ENCODE measurements at places on chromosomes 2 and 18.

DNA sequence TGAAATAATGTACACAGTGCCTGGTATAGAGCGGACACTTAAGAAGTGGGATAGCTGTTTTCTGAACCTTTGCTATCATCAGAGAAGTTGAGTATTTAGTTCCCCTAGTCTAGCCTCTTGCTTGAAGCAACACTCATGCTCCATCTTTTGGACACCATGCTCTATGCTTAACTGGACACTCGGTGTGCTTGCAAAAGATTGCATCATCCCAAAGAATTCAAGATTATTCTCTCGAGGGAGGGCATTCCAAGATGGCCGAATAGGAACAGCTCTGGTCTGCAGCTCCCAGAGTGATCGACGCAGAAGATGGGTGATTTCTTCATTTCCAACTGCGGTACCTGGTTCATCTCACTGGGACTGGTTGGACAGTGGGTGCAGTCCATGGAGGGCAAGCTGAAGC, 143.9 kb upstream of the FSHR start:
- no peak for DNase-seq

DNA sequence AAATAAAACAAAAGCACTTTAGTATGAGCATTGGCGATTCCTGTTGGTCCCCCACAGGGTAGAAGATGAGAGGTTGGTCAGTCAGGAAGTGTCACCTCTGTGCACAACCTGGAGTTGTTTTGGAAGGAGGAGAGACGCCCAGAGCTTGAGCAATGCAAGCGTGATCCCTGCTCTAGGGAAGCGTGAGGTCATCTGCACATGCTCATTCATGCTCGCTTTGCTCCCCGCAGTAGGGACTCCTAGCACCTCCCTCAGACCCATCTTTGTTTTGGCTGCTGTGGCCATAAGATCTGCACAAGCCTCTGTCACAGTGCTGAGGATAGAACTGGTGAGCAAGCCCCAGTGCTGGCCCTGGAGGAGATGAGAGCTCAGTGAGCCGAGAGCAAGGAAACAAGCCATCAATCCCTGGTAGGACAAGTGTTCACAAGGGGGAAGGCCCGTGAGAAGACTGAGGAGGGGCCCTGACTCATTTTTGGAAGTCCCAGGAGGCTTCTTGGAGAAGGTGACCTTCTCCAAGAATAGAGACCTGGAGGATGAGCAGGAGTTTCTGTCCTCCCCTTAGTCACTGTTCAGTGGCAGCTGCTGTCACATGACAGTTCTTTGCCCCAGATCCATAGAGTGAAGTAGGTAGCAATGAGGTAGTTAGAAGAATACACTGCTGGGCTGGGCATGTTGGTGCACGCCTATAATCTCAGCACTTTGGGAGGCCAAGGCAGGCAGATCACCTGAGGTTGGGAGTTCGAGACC, 13.3 kb upstream of the ATP8B1 start:
- no peak for DNase-seq

DNA sequence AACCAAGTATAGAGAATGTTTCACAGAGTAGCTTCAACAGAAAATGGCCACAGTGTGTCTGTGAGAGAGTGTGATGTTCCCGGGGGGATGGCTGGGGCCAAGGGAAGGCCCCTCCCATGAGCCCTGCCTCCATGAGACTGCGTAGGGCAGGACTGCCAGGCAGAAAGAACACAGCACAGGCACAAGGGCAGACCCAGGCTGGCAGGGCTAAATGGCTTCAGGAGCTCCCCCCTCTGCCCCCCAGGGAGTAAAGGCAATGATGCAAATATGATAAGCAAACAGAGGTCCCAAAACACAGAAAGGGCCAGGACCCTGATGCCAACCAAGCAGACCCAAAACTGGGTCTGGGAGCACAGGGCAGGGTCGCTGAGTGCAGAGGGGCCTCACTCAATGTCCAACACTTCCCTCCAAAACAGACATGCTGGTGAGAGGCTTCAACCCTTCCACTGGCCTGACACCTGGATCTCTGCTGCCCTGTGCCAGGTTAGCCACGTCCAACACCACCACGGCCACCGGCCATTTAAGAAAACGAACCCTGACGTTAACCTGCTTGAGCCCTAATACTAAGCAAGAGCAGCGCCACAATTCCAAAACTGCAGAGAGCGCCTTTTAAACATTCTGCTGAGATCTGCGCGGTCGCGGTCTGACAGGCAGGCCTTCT, 90.3 kb downstream of the HDAC4 start:
- DNase-seq: no peak

DNA sequence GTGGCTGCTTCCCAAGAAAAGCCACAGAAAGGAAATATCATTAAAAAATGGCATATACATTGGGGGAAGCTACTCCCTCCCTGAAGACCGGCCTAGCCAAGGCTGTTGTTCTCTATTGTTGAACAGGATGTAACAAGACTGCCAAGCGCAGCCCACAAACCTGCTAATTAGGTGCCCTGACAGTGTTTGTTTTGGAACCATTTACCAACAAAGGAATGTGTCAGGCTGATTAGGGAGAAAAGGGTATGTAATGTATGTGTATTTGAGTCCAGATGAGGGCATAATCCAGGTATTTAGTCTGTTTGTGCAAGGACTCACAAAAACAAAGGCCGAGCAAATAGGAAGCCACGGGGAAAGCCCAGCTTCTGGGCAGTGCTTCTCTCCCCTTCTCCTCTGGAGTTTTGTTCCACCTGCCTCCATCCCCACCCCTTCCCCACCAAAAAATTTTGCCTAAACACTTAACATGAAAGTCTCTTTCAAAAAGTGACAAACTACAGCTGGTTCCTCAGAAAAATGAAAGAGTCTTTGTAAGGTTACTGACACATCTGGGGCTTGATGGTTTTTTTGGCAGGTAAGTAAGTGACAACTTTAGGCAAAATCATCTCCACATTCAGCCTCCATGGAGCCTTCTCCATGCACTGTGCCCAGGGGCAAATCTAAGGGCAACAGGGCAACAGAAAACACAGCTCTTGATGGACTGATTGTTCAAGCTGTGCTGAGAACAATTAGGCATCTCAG, 78.3 kb upstream of the FZD5 start:
- no peak for DNase-seq

GRCh38 chr2:28390746-28391563, 1.7 kb upstream of the FOSL2 start:
- peak; percentile 68 for DNase-seq

DNA sequence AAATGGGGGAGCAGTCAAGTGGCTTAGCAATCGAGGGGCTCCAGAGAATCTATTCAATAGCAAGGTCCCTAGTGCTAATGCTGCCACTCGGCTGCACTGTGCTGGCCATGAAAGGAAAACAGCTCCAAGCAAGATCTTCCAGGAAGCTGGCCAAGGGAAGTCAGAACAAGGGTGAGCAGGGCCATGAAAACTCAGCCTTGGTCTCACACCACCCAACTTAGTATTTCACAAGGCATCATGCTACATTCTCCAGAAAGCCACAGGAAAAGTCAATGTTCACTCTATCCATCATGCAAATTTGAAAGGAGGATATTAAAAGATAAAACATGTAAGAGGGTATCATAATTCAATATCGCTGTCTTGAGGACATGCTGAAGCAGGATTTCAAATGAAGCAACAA, 35.7 kb downstream of the NRP2 start:
- no peak for DNase-seq

DNA sequence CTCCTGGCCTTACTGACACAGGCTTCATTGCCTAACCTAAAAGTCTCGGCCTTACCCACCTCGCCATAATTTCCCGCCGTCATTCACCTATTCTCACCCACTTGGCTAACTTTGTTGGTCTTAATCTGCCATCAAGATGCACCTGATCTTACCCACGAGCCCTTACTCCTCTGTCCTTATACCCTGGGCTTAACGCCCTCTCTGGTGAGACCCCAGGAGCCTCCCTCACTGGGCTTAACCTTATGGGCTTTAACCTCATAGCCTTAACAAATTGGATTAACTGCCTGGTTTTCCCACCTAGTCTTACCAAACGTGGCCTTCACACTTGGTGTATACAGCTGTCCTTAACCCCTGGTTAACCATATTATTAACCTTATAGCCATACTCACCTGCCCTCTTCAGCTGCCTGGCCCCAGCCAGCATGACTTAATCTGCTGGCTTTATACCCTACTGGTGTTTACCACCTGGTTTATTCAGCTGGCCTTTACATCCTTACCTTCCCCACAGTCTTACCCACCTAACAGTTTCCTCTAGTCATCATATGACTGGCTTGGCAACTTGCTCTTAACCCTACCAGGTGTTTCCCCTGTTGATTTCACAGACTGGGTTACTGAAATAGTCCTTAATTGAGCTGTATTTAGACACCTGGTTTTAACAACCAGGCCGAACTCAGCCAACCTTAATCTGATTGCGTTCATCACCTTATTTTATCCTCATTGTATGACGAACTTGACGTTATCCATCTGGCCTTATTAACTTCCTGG, 132.0 kb upstream of the ZSWIM2 start:
- no peak for DNase-seq

DNA sequence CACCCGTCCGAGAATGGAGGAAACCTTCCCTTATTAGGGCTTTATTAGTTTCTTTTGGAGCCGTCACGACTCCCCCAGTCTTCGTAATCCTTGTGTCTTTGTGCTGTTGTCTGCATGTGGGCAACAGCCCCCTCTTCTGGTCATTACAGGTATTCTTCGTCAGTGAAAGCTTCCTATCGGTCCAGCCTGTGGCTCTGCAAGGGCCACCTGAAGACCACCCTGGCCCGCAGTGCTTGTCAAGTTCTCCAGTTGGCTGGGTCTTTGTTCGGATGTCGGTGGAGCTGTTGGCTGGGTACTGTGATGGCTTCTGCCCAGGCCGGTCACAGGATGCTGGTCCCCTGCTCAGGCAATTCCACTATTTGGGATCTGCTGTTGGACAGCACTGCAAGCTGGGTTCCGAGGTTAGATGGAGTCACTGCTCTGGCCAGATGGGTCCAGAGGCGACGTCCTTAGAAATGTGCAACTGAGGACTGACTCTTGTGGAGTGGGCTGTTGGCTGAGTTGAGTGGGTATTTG, 19.2 kb downstream of the E2F6 start:
- peak; percentile 52 for DNase-seq

DNA sequence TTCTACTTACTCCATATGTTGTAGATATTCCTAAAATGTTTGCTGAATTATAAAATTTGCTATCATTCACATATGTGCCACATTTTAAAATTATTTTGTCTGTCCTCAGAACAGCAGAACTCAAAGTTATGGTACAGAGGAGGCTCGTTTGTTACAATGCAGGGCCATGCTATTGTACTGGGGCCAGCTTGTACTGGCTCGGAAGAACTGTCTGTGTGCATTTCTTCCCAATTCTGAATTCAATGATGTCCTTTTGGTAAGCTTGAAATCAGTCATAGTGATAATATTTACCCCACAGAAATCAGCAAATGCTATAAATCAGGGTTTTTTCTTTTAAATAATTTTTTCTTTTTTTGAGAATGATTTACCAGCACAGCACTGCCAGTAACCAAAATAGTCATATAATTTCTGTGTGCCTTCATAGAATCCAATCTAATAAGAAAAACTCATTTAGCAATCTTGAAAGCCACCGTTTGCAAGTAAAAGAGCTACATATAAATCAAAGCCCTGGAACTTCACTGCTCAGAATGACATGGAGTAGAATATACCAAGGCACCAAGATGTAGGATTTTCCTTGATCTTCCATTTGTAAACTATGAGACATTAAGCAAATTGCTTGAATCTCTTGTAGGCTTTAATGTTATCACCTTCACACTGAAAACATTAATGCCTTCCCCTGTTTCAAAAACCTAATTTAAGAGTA, 90.7 kb upstream of the EPHA4 start:
- no peak for DNase-seq

DNA sequence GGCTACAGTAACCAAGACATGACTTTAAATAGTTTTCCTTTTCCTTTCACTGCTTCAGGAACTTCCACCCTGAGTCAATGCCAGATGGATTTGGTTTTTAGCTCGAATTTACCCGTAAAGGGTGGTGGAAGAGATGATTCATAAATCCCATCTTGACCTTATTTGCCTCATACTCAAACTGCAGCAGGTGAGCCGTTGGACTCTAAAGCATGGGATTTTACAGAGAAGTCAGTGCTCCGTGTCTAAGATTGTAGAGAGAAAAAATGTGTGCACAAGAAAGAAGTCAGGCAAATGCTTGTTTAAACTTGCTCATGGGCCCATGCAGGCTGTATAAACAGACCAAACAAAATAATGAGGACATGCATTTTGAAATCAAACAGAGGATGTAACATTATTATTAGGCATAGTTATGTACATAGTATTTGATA, 369.7 kb upstream of the TRIB2 start:
- DNase-seq: no peak

GRCh38 chr2:219434718-219435525, at the start of gene SPEG:
SPEG (plus strand) TSS chr2:219434843; CDS start chr2:219434978, 135 bp downstream.
- no peak for DNase-seq

GRCh38 chr2:64140665-64141200, 3.5 kb downstream of the PELI1 start:
- DNase-seq: no peak
